ENCODE measurements at places on chromosomes 7 and 10.

GRCh38 chr7:2873686-2874551 is 29.8 kb upstream of the GNA12 start:
- DNase-seq: no peak

- DNase-seq: no peak
Measured at GRCh38 chr7:125504848-125505247, 575.2 kb upstream of the POT1 start.

- DNase-seq: no peak
Measured at GRCh38 chr7:11182736-11183135, 209.1 kb downstream of the PHF14 start.

DNA sequence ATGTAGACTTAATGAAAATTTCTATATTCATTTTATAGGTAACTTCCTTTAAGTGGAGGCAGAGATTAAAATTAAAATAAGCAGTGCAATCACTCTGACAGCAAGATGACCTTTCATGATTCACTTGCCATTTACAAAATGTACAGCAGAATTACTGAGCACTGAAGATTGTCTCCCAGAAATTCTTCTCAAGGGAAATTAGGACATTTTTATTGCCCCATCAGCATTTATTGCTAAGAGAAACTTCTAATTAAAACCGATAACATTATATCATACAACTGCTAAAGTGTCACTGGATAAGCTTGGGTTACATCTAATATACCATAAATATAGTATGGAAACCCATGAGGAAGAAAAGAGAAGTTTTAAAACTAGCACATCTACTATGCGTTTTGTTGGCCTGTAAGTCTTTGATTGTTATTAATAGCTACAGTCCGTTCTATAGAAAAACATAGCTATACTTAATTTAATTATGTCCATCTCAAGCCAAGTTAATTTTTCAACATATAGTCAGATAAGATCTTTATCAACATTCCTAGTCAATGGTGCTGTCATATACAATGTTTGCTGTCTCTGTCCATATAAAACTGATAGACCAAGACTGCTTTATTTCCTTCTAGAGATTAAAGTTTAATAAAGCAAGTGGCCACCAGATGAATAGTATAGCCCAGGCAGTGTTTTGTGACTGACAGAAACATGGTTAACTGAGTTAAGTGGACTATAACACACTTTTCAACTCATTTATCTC is 217.1 kb upstream of the HGF start:
- DNase-seq: no peak

DNA sequence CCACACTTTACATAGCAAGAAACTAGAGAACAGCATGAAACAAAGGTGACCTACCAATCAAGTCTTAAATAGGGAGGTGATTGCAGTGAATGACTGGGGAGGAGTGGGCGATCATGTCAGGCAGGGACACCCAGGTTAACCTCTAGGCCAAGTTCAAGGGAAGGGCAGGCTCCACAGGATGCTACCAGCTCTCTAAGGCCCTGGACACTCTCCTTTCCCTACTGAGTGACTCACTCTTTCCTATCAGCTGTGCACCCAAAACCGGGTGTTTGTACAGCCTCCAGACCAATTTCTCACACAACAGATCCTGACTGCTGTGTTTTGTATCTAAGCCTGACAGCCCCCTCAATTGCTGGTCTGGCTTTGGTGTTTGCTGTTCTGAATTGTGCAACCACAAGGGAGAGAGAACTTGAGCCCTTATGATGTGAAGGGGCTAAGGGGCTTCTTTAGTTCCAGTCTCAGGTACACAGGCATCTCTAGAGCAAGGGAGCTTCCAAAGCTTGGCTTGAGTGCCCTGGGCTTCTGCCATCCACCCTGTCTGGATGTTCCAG is 107.8 kb downstream of the TBXAS1 start:
- no peak for DNase-seq

DNA sequence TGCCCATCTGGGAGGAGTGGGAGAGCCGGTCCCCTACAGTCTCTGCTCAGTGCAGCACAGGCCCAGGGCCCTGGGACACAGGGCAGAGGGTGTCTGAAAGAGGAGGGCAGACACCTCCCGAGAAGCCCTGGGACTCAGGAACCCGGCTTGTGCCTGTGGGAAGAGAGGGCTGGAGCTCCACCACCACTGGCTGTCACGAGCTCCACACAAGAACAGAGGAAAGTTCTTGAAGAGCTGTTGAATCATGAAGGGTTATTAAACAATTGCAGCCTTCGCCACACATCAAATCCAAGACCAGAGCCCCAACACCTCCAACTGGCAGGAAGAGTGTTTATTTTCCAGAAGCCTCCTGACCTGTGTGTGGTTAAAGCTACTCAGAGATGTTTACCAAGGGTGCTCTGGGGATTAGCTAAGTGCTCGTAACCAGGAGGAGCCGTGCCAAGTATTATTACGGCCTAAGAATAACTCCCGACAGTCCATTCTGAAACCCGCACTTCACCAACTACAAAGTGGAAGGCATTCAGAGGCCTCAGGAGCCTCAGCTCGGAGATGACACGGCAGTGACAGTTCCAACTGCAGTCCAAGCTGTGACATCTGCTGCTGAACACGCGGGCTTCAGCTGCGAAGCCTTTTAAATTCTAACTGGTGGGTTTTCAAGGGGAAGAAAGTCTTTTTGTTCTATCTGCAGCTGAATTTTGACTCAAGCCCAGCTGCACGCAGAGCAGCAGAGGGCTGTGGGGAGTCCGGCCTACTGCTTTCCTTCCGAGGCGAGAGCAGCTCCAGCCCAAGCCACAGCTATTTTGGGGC is 75.1 kb downstream of the MAD1L1 start:
- DNase-seq: no peak

GRCh38 chr7:63106506-63107388 is 891.9 kb upstream of the ZNF722 start:
- no peak for DNase-seq

All from stimulated activated CD4-positive, alpha-beta T cell treated with anti-CD3 and anti-CD28 coated beads, TNF-alpha, amount 100 ng/mL, for 4 hours (primary cell).